MG63 (cell line): ENCODE measurements at places on chromosomes 12 and 14. TPM values are rescaled to one million over a fixed set of nuclear protein-coding genes. Genes with fewer than 3 reads are reported as not detected.
A peak's percentile ranks its signal among the peaks of the same experiment; 100 is the strongest.

The CCDC177 gene
- not detected in 2 replicates for total RNA-seq

DNA sequence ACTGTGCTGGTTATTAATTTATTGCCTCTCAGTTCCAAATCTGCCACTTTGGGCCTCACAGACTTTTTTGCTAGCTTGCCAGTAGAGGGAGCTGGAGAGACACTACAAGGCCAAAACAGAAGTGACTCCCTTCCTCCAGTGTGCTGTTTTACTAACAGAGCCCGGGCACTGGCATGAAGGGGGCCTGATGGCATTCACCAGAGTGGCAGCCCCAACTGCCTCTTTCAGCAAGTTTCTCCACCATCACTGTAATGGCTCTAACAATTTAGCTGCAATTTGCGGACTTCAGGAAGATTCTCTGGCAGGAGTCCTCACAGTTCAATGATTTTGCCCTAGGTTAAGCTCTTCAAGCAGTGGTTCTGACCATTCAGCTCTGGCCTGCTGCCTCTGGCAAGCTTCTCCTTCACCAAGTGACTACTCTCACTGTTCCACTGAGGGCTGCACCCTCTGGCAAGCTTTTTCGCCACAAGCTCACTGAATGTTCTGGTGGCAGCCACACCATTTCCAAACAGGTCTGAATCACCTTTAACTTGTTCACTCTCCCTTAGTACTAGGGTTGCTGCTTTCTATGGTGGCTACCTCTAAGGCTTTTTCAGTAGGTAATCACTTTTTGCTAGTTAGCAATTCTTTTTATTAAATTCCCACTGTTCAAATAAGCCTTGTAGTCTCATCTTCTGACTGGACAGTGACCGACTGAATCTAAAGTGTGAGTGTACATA lies 104.9 kb downstream of the ZC3H14 start:
- peak; percentile 12 for DNase-seq

GRCh38 chr14:80587096-80587724 lies 354.3 kb downstream of the CEP128 start:
- no peak for DNase-seq

DNA sequence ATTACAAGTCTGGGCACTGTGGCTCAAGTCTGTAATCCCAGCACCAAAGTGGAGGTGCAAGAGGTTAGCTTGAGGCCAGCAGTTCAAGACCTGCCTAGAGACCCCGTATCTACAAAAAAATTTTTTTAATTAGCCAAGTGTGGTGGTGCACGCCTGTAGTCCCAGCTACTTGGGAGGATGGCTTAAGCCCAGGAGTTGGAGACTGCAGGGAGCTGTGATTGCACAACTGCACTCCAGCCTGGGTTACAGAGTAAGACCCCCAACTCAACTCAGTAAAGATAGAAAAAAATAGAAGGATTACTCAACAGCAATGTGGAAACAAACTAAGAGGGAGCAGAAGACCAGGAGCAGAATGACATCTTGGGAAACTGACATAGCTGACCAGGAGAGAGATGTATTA lies 13.3 kb downstream of the SBNO1 start:
- no peak for DNase-seq

The KRT4 gene
- not detected in 2 replicates for total RNA-seq

DNA sequence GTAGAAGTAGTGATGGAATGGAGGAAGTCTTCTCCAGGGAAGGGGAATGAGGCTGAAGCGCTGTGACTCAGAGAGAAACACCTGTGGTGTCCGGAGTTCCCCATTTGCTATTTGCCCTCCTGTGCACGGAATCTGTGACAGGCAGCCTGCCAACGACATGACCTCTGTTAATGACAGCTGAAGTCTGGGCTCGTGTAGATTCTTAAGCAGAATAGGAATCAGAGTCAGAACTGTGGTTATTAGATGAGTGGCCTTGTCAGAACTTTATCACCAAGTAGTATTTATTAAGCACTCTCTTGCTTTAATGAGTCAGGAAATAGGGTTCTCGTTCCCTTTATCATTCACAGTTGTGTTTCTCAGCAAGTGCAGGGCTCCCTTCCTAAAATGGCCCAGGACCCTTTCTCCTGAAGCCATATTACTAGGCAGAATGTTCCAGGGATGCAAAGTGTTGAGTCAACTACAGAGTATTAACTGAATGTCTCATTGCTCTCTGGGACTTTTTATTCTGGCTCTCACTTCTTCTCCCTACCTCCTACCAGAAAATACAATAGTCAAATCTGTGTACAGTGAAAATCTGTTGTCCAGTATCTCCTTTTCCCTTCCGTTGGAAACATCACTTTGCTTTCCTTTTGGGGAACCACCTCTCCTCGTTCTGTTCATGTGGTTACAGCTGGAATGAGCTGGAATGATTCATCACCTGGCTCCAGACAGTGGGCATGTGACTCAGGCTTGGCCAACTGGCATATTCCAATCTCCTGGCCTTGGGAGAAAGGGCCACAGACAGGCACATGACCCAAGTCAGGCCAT lies 77.8 kb upstream of the MAX start:
- peak; percentile 79 for DNase-seq

GRCh38 chr12:31517994-31518393 lies 72.9 kb downstream of the DENND5B start:
- no peak for DNase-seq

- DNase-seq: peak; percentile 76
These were observed 8.7 kb downstream of the PHB2 start for GRCh38 chr12:6961695-6962284.
